Calu3 (cell line): ENCODE measurements at places on chromosomes 2 and 18. TPM values are rescaled to one million over a fixed set of nuclear protein-coding genes. Genes with fewer than 3 reads are reported as not detected.
A peak's percentile ranks its signal among the peaks of the same experiment; 100 is the strongest.

DNA sequence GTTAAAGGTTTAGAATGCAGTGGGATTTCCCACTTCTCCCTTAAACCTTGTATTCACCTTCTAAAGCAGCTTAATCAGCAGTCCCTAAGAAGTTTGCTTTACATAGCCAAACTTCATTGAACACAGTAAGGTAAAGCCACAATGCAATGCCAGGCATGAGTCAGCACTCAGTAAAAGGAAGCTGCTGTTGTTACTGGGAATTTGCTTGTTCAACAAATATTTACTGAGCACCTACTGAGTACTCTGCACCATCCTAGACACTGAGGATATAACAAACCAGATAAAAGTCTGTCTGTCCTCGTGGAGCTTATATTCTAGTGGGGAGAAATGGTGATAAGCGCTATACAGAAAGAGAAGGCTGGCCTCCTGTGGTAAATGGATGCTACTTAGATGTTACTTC lies 162.7 kb downstream of the PKP4 start:
- H3K4me1 ChIP-seq, result peaks cover 13% of the 10 kb centered on the region
- H3K4me3 ChIP-seq, result no peak overlapping the region
- H3K27me3 ChIP-seq, result no peaks in the 10 kb centered on the region
- peaks cover 8% of the 10 kb centered on the region for H3K36me3 ChIP-seq
- H3K27ac ChIP-seq, result peak overlapping the region; percentile 8
- no peak for DNase-seq

DNA sequence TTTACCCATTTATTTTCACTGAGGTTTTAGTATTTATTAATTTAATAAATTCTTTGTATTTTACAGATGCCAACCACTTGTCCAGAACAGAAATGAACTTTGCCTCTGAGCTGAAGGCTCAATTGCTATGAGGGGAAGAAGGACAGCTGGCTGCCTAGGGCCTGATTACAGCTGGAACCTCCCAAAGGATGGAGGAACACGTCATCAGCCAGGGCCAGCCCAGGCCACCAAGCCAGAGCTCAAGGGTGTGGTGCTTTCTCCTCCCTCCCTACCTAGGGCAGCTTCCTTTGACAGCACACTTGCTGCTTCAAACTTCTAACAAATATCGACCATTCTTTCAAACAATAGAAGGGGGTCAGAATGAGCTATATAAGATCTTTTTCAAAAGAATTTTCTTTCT lies 19.7 kb upstream of the RIOK3 start:
- no peak for DNase-seq
- no peaks in the 10 kb centered on the region for H3K27me3 ChIP-seq
- no peaks in the 10 kb centered on the region for H3K4me1 ChIP-seq
- H3K36me3 ChIP-seq, result peaks cover 19% of the 10 kb centered on the region
- H3K27ac ChIP-seq, result no peak overlapping the region

DNA sequence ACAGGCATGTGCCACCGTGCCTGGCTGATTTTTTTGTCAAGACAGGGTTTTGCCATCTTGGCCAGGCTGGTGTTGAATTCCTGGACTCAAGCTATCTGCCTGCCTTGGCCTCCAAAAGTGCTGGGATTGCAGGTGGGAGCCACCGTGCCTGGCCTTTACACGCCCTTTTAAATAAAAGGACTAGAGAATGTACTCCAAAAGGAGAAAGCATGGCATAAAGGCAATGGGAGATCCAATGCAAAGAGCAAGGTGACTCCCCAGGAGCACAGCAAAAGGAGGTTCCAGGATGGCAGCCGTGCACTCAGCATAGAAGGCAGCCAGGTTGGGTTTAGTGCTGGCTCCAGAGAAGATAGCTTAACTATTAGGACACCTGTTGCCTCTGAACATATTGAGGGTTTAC lies 27.1 kb downstream of the ASB1 start:
- H3K27ac ChIP-seq, result peak overlapping the region; percentile 29
- DNase-seq, result no peak
- no peaks in the 10 kb centered on the region for H3K4me1 ChIP-seq

GRCh38 chr2:6823111-6823510 lies 42.6 kb downstream of the CMPK2 start:
- DNase-seq, result no peak
- no peak overlapping the region for H3K4me3 ChIP-seq
- peaks cover 11% of the 10 kb centered on the region for H3K4me1 ChIP-seq
- H3K27ac ChIP-seq, result no peak overlapping the region
- H3K27me3 ChIP-seq, result peaks cover 35% of the 10 kb centered on the region

GRCh38 chr2:185608799-185609198 lies 129.8 kb upstream of the FSIP2 start:
- no peaks in the 10 kb centered on the region for H3K4me1 ChIP-seq
- H3K36me3 ChIP-seq, result no peaks in the 10 kb centered on the region

- no peaks in the 10 kb centered on the region for H3K36me3 ChIP-seq
- no peaks in the 10 kb centered on the region for H3K4me1 ChIP-seq
- DNase-seq, result no peak
- H3K27me3 ChIP-seq, result peaks cover 80% of the 10 kb centered on the region
- no peak overlapping the region for H3K4me3 ChIP-seq
Measured at GRCh38 chr2:26534098-26534864, 56.4 kb upstream of the OTOF start.

POTEJ gene
- total RNA-seq, result not detected in 2 replicates

MDH1 gene
- 149 and 154 TPM in 2 replicates for total RNA-seq
